ENCODE measurements at places on chromosomes 3 and 15.

DNA sequence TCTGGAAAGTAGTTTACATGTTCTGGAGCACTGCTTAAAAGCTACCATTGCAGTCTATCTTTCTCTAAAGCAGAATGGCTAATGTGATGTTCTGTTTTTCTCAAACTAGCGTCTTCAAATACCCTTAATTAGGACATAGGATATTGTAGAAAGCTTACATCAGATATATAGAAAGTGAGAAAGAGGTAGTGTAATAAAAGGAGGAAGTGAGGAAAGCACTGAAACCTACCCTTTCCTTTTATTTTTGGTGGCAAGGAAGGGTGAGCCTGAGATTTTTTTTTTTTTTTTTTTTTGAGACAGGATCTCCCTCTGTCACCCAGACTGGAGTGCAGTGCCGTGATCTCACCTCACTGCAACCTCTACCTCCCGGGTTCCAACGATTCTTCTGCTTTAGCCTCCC lies 9.4 kb downstream of the SENP2 start:
- DNase-seq, result no peak

DNA sequence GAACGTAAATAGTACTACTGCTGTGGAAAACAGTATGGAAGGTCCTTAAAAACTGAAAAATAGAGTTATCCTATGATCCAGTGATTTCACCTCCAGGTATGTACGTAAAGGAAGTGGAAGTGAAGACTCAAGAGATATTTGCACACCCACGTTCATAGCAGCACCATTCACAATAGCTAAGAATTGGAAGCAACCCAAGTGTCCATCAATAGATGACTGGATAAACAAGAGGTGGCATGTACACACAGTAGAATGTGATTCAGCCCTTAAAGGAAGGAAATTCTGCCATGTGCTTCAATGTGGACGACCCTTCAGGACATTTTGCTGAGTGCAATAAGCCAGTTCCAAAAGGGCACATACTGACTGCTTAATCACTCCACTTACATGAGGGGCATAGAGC lies 188.3 kb downstream of the APBA2 start:
- peak; percentile 93 for DNase-seq

DNA sequence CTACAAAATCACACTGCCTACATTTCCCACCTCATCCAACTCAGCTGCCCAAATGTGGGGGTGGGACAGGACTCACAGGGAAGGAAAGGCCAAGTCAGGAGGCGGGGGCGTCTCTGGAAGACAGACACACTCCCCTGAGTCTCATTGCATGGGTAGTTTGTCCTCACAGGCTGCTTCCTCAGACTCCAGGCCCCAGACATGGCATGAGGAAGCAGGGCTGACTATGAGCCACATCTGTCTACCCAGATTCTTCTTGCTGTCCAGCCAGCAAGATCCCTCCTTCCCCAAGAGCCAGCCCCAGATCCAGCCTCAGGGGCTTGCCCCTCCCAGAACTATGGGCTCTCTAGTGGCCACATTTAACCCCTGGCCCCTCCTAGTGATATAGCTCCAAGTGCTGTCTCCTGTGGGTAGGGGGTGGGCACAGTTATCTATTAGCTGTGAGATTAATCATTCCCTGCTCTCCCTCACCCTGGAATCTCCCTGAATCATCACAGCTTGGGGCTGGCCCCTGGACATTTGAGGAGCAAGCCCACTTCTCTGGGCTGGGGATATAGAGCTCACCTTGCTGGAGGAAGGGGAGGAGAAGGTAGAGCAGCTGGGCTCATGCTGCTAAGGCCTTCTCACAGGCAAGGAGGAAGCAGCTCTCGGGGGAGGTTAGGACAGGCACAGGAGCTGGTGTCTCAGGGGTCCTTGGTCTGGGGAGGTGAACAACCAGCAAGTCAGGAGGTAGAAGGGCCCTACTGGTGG lies 2.1 kb upstream of the CCDC33 start:
- DNase-seq, result no peak

DNA sequence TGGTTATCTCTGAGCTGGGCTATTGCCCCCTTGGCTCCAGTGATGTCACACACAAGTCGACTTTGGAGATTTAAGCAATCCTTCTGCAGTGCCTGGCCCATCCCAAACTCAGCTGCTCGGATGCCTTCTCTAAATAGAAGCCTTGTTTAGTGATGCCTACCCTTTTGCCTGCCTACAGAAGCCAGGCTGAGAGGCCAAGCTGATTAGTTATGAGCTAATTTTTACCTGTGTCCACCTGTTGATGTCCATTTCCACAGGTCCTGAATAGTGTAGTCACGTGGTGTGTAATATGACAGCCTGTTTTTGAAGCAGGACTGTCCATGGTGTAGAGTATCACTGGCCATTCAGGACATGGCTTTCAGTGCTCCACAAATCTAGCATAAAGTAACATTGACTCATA lies 45.5 kb downstream of the SSUH2 start:
- DNase-seq, result no peak

GRCh38 chr3:114451051-114451451 lies 157.2 kb downstream of the TIGIT start:
- no peak for DNase-seq

DNA sequence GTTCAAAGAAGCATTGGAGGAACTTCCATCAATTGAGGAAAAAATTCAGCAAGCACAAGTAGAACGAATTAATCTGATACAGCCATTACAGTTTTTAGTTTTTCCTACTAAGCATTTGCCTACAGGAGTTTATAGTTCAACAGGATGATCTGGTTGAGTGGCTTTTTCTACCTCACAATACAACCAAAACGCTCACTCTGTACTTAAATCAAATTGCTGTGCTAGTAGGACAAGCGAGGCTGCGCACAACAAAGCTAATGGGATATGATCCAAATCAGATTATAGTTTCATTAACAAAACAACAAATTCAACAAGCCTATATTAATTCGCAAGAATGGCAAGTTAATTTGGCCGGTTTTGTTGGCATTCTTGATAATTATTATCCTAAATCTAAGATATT lies 44.2 kb downstream of the ETFA start:
- no peak for DNase-seq

DNA sequence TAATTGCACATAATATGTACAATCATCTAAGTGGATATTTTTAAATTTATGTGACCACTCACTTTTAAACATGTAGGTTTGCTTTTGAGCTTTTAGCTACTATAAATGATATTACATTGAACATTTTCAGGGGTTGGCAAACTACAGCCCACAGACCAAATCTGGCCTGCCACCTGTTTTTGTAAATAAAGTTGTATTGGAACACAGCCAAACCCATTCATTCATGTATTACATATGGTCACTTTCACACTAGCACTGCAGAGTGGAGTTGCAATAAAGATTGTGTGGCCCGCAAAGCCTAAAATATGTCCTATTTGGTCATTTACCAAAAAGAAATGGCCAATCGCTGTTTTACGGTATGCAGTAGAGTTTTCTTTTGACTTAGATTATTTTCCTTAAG lies 21.2 kb downstream of the CMTM7 start:
- no peak for DNase-seq

- DNase-seq, result peak; percentile 34
Measured at GRCh38 chr15:63203451-63204090, 14.2 kb downstream of the RAB8B start.

DNA sequence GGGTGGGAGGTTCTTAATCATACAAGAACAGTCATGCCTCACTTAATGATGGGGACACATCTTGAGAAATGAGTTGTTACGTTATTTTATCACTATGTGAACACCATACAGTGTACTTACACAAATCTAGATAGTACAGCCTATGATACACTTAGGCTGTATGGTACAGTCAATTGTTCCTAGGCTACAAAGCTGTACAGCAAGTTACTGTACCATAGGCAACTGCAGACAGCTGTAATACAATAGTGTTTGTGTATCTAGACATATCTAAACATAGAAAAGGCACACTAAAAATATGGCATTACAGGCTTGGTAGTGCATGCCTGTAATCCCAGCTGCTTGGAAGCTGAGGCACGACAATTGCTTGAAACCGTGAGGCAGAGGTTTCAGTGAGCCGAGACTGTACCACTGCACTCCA lies 55.7 kb upstream of the PLXND1 start:
- DNase-seq, result peak; percentile 19

GRCh38 chr15:98413933-98414546 lies 234.3 kb upstream of the IGF1R start:
- DNase-seq, result peak; percentile 35

DNA sequence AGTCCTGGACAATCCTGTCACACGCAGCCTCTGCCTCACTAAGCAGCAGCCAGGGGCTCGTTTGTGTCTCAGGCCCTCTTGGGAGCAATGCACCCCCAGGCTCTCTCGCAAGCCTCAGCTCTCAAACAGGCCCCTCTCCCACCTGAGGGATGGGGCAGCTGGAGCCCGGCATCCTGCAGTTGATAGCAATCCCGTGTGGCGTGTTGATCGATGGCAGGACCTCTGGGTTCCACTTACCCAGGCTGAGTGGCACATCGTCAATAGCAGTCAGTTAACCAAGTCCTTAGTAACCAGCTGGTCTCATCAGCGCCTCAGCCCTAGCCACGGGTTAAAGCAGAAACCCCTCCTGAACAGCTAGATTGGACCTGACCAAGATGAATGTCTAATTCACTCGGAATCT lies 36.5 kb upstream of the PLXNA1 start:
- no peak for DNase-seq

DNA sequence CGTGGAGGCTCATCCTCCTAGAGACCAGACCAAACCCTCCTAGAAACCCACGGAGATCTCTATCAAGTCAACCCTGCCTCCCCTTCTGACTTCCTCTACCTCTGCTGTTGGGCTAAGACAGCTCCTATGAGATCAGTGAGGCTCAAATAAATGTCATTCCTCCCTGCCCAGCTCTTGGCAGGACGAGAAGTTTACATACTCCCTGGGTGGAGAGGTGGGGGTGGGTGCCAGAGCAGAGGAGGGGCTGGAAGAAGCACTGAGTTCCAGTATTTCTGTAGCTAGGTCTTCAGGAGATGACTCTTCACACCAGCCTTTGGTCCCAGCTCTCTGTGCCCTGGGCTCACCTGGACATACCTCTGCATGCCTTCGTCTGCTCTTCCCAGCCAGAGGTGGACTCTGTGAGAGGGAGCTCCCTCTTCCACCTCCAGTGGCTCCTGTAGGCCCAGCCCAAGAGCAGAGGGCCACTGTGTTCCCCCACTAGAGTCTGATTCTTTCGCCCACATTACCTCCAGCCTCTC lies 42.4 kb upstream of the TLE3 start:
- no peak for DNase-seq

DNA sequence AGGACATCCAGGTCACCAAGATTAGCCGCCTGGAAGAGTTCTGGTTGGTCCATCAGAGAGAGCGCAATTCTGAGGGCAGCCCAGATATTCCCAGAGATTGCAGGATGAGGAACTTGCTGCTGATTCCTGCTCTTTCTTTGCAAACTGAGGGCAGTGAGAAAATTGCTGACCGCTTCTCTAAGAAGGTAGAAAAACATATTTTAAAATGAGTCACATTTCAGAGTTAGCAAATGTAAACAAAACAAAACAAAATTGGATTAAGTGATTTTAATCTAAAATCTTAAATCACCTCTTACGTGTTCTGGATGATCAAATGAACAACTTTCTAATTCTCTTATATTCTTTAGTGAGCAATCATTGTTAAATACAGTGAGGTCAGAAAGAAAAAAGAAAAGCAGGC lies 149.0 kb downstream of the USP13 start:
- peak; percentile 14 for DNase-seq

GRCh38 chr3:183745300-183746098 lies 47.9 kb downstream of the YEATS2 start:
- no peak for DNase-seq

- DNase-seq, result peak; percentile 21
Measured at GRCh38 chr3:72319194-72320094, 528.8 kb downstream of the SHQ1 start.

DNA sequence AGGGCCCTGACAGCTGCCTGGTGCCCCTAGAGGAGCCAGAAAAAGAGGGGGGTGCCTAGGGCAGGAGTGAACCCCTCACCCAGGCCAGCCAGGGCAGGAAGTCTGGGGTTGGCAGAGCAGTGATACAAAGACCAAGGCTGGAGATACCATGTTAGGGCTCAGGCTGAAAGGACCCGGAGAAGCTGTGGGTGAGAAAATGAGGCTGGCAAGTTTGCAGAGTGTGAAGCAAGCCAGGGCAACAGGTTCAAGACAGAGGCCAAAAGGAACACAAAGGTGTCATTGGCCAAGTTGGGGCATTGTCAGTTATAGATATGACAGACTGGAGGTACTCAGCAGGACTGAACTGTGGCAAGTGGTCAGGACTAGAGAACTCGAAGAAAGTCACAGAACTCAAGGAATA lies 40.6 kb upstream of the IREB2 start:
- no peak for DNase-seq

- DNase-seq, result peak; percentile 57
Measured at GRCh38 chr15:66721501-66721937, 19.5 kb downstream of the SMAD6 start.

- no peak for DNase-seq
Measured at GRCh38 chr15:73153024-73153423, 100.8 kb downstream of the NEO1 start.

GRCh38 chr15:101039461-101039860 lies 120.3 kb downstream of the LRRK1 start:
- DNase-seq, result no peak

- DNase-seq, result peak; percentile 50
Measured at GRCh38 chr3:49019941-49020329, 1.6 kb upstream of the DALRD3 start.

- DNase-seq, result no peak
Measured at GRCh38 chr3:17629400-17629799, 113.0 kb downstream of the TBC1D5 start.

DNA sequence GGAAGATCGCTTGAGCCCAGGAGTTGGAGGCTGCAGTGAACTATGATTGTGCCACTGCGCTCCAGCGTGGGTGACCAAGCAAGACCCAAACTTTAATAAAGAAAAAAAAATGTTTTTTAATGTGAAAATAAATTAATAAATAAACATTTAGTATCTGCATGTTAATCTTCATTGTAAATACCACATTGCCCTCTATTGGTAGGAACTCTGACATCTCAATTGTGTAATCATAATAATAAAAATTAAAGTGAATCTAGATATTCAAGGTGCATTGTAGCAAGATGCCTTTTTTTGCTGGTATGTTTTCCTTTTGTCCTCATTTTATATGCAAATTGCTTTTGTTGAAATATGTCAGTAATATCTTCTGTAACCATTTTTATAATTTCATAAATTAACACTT lies 95.0 kb upstream of the LIMD1 start:
- DNase-seq, result peak; percentile 59

GRCh38 chr3:76954412-76954811 lies 85.5 kb upstream of the ROBO2 start:
- DNase-seq, result no peak

DNA sequence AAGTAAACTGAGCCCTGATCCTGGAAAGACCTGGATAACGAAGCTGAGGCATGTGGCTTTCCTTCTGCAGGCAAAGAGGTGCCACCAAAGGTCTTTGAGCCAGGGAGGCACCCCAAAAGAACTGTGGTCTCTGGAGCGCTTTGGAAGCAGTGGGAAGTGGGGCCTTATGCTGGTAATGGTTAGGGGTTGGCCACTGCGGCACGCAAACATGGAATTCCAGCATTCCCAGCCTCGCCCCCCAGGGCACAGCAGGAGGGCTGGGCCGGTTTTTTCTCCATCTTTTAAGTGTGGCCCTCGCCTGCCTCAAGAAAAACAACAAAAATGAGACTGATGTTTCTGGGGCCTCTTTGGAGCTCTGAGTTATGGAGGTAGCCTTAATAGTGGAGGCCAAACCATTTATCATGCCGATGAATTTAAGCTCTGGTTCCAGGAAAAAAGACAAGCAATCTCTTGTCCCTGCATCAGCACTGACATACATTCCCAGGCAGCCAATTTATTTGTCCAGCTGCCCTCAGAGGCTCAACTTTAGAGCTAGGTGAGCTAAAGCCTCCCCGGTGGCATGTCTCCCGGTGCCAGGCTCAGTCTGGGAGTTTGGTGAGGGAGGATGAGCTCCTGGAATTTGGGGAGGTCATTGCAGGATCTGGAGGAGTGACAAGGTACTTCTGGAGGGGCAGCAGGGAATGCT lies 109.0 kb downstream of the TLE3 start:
- DNase-seq, result no peak

Data from epithelial cell of esophagus (primary cell).